ENCODE measurements at places on chromosomes 16 and 17. TPM values are rescaled to one million over a fixed set of nuclear protein-coding genes. Genes with fewer than 3 reads are reported as not detected.

The ALDH3A2 gene
- 65.2 TPM for total RNA-seq

DNA sequence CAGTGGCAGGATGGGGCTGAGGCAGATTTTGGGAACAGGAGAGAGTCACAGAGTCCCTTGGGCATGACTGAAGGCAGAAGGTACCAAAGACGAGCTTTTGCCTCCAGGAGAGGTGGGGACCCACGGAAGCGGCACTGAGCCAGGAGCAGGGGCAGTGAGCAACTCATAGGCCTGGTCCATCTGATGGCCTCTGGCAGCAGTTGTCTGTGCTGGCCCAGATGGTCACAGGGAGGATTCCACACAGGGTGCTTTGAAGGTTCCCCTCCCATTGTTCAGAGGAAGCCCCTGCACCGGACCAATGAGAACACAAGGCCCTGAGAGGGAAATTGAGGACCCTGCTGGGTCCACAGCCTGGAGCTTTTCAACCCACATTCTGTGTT, 360.3 kb upstream of the TNRC6C start:
- DNase-seq, result no peak
- no peaks in the 10 kb centered on the region for H3K36me3 ChIP-seq
- H3K27me3 ChIP-seq, result no peaks in the 10 kb centered on the region
- no peak overlapping the region for H3K27ac ChIP-seq
- peaks cover 25% of the 10 kb centered on the region for H3K4me1 ChIP-seq
- H3K4me3 ChIP-seq, result no peak overlapping the region

GRCh38 chr16:67260426-67261063, 11.8 kb downstream of the SLC9A5 start:
- no peaks in the 10 kb centered on the region for H3K27me3 ChIP-seq
- no peak overlapping the region for H3K27ac ChIP-seq
- H3K4me1 ChIP-seq, result peaks cover 7% of the 10 kb centered on the region
- no peaks in the 10 kb centered on the region for H3K36me3 ChIP-seq
- no peak for DNase-seq
- H3K4me3 ChIP-seq, result no peak overlapping the region

The NHLRC4 gene
- 0.11 TPM for total RNA-seq

DNA sequence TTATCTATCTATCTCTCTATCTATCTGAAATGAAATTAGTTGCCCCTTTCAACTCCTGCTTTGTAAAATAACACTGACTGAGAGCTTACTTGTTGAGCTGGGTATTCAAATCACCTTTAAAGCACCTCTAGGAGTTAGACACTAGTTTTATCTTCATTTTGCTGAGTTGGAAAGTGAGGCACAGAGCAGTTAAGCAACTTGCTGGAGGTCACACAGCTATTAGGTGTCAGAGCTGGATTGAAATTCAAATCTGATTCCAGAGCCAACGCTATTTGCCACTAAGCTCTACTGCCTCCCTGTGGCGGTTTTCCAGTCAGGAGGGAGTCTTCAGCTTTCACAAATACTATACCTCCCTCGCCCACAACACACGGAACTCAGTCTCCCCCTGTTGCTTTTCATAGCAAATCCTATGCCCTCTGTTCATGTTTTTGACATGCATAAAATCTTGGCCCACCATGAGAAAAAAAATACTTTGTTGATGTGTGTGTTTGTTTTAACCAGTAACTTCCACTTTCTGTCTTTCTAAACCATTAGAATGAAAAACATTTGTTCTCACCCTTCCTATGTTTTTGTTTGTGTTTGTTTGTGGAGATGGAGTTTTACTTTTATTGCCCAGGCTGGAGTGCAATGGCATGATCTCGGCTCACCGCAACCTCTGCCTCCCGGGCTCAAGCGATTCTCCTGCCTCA, 74.8 kb upstream of the SMURF2 start:
- no peak overlapping the region for H3K27ac ChIP-seq
- no peaks in the 10 kb centered on the region for H3K36me3 ChIP-seq
- no peaks in the 10 kb centered on the region for H3K27me3 ChIP-seq
- H3K4me3 ChIP-seq, result no peak overlapping the region
- DNase-seq, result no peak

GRCh38 chr16:495127-495748, 32.3 kb upstream of the CAPN15 start:
- H3K27me3 ChIP-seq, result no peaks in the 10 kb centered on the region
- H3K4me3 ChIP-seq, result no peak overlapping the region
- no peak for DNase-seq
- peaks cover 5% of the 10 kb centered on the region for H3K4me1 ChIP-seq

GRCh38 chr16:11876306-11876705, 25.0 kb upstream of the RSL1D1 start:
- DNase-seq, result no peak
- H3K27me3 ChIP-seq, result no peaks in the 10 kb centered on the region
- peak overlapping the region; percentile 34 for H3K27ac ChIP-seq
- H3K4me3 ChIP-seq, result no peak overlapping the region

DNA sequence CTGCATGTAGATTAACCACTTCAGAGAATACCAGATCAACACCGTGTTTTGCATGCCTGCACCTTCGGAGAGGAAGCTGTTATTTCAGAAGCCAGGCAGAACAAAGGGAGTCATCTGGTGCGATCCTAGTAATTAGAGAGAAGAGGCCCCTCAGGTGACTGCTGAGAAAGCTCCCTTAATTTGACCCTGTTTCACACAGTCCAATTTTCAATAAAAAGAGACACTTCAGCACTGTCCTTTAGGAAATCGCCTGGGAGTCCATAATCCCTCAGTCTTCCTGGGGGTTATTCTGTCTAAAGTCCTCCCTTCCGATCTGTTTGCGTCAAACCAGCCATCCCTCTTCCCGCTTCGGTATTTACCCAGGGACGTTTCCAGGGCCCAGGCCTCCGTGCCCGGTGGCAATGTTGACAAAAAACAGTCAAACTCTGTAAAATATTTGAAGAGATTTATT, 23.4 kb upstream of the TNRC6C start:
- no peaks in the 10 kb centered on the region for H3K36me3 ChIP-seq
- no peak overlapping the region for H3K27ac ChIP-seq
- no peak overlapping the region for H3K4me3 ChIP-seq
- no peak for DNase-seq
- H3K27me3 ChIP-seq, result peaks cover 17% of the 10 kb centered on the region

DNA sequence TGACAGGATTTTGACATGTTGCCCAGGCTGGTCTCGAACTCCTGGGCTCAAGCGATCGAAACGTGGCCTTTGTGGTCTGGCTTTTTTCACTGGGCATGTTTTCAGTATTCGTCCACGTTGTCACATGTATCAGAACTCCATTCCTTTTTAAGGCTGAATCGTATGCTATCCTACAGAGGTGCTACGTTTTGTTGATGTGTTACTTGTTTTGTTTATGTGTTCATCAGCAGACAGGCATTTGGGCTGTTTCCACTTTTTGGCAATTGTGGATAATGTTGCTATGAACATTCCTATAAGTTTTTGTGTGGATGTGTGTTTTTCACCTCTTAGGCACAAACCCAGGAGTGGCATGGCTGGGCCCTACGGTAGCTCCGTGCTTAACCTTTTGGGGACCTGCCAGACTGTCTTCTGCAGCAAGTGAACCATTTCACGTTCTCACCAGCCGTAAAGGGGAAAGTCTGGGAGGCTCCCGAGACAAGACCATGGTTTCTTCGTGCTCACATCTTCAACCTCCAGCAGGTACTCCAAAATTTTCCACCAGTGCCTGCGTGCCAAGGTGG, 26.9 kb downstream of the ADCY9 start:
- no peak overlapping the region for H3K4me3 ChIP-seq
- peaks cover 74% of the 10 kb centered on the region for H3K4me1 ChIP-seq
- DNase-seq, result no peak
- no peaks in the 10 kb centered on the region for H3K27me3 ChIP-seq
- peak overlapping the region; percentile 88 for H3K27ac ChIP-seq
- H3K36me3 ChIP-seq, result no peaks in the 10 kb centered on the region

GRCh38 chr17:19805006-19805405, 56.9 kb upstream of the ALDH3A1 start:
- no peaks in the 10 kb centered on the region for H3K4me1 ChIP-seq
- H3K4me3 ChIP-seq, result no peak overlapping the region
- DNase-seq, result no peak
- no peak overlapping the region for H3K27ac ChIP-seq

DNA sequence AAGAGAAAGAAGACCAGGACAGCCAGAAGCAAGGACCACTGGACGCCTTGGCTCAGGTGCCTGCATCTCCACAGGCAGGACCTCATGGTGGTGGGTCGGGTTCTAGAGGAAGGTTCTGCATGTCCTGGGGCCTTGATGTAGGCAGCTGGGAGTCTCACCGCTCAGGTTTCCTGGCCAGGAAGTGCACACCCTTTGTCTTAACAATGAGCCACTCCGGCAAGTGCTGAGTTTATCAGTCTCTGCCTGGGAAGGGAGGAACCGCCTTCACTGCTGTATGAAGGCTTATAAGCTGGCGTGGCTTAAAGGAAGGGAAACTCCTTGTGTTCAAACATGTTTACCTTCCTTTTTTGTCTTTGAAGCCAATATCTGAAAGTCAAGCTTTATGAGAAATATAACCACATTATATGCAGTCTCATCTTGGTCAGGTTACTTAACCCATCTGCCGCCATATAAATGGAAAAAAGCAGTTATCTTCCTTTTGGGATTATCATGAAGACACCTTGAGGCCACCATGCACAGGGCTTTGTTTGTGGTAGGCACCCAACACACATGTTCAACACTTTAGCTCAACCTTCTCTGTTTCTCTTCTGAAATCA, at the start of gene ST6GALNAC1:
Gene ST6GALNAC1, minus strand, starts transcription at position 205 of the 596 bp plus-strand sequence. Its CDS starts 119 bp downstream, at position 86.
- H3K36me3 ChIP-seq, result no peaks in the 10 kb centered on the region
- H3K27ac ChIP-seq, result peak within 1 kb of the TSS; percentile 85
- H3K27me3 ChIP-seq, result no peaks in the 10 kb centered on the region
- H3K4me3 ChIP-seq, result peak within 1 kb of the TSS; percentile 56
- H3K4me1 ChIP-seq, result peaks cover 11% of the 10 kb centered on the region

The TP53TG3C gene
- 0.58 TPM for total RNA-seq
